ENCODE measurements at places on chromosomes 13 and 19.
A peak's percentile ranks its signal among the peaks of the same experiment; 100 is the strongest.

- peak; percentile 72 for DNase-seq
Observed at GRCh38 chr19:39038098-39038497, 5.7 kb upstream of the FBXO27 start.

- peak; percentile 89 for DNase-seq
Observed at GRCh38 chr19:58182577-58182988, 278 bp upstream of the ZNF274 start.

GRCh38 chr13:100314132-100314910, 225.4 kb downstream of the PCCA start:
- no peak for DNase-seq

DNA sequence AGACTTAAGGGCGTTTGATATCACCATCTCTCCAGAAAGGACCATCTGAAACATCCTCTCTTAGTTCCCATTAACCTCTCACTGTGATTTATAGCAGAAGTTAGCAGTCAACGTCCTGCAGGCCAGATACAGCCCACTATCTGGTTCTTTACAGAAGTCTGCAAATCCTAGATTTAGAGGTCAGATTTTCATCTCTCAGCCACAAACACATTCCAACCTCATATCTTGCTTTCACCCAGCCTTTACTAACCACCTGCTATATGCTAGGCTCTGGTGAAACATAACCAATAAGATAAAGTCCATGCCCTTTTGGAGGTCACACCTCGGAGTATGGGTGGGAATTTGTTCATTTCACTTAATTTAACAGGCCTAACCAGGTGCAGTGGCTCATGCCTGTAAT, 76.8 kb upstream of the CACNA1A start:
- no peak for DNase-seq

GRCh38 chr19:37955986-37956385, 49.0 kb downstream of the SIPA1L3 start:
- DNase-seq: no peak

DNA sequence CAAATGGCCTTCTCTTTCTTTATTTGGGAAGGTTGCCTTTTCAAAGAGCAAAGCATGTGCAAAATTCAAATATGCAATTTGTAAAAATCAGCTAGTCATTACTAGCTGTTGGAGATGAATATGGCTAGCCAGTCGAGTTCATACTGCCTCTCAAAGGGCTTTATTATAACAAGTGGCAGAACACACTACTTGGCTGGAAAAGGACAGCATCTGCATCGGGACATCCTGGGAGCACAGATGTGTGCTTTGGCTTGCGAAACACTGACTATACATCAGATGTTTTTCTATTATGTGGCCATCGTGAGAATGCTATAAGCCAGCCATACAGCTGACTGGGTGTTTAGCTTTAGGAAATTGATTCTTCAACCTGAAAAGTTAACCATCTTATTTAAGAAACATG, 424.2 kb downstream of the KCTD12 start:
- DNase-seq: no peak

DNA sequence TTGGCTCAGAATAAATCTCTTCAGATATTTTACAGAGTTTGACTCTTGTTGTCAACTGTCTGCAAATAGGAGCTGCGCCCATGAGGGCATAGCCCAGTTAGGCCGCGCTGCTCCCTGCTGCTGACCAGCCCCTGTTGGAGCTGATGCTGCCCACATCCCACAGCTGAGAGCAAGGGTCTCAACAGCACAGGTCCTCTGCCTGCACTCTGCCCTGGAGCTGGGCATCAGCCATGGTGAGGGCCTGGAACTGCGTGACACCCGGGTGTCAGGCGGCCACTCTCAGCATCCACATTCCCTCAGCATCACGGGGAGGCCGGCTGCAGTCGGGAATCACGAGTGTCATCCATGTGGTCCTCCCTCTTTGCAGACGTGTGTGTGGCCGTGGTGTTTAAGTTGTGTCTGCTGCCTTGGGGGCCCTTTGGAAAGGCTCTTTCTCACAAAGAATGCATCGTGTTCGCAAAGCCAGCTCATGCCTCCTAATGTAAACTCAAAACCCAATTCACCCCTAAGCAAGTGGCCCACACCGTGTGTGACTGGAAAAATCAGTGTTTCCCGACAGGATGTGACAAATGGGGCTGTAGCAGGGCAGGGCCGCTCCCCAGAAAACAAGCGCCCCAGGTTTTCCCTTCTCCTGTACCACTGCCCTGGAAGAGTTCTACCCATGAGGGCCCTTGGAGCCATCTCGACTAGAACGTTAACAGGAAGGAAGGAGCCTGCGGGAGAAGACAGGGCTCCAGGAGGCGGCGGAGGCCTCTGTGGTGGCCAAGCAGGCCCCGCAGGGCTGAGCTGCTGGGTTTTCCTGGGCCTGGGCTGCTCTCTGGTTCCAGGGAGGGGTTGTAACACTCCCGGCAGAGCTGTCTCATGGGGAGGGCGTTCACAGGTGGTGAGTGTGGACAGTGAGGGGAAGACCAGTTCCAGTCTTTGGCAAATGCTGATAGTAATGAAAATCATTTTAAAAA, 20.3 kb downstream of the ATP11A start:
- no peak for DNase-seq

GRCh38 chr13:72204291-72204690, 337.3 kb upstream of the DACH1 start:
- DNase-seq: peak; percentile 2

DNA sequence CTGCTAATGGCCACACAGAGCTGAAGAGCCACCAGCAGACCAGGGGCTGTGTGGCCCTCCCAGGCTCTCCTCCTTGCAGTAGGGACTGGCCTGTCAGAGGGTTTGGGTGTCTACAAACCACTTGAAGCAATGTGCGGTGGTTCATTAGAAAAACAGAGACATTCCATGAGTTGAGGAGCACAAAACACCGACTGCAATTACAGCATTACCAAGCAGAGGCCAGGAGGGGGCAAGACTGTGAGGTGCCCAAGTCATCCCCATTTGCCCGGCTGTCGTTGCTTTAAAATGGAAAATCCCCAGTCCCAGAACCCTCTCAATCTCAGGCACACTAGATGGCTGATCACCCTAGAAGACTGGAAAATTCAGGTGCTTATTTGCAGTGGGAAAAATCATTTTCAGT, 15.0 kb downstream of the TMTC4 start:
- no peak for DNase-seq

DNA sequence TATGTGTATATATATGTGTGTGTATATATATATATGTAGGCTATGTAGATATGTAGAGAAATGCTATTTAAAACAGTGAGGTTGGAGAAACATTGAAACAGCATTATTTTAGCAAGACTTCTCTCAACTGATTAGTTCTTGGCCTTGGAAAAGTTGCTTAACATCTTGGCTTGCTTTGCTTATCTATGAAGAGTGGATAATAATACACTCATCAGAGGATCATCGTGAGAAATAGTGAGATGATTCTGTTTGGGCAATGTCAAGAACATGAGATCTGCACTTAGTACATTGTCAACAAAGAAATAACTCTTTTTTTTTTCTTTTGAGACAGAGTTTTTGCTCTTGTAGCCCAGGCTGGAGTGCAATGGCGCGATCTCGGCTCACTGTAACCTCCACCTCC, 128.3 kb downstream of the KLF5 start:
- no peak for DNase-seq

DNA sequence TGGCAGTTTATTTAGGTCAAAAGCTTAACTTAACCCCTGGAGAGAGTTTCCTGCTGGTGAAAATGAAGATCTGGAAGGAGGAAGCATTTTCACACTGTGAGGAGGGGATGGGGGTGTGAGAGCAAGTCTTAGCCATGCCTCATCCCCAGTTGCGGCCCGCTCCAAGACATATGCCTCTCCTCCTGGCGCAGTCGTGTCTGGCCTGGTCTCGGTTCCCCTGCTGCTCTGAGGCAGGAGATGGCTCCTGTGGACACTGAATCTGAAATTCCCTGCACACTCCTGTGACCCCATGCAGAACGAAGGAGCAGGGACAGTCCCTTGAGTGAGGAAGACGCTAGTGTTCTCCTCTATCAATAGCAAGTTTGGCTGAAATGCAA, 360 bp upstream of the ZNF69 start:
- DNase-seq: no peak

- DNase-seq: no peak
Observed at GRCh38 chr13:32746474-32746873, 160.2 kb downstream of the PDS5B start.

- DNase-seq: no peak
Observed at GRCh38 chr13:114063545-114064449, 68.6 kb downstream of the RASA3 start.

DNA sequence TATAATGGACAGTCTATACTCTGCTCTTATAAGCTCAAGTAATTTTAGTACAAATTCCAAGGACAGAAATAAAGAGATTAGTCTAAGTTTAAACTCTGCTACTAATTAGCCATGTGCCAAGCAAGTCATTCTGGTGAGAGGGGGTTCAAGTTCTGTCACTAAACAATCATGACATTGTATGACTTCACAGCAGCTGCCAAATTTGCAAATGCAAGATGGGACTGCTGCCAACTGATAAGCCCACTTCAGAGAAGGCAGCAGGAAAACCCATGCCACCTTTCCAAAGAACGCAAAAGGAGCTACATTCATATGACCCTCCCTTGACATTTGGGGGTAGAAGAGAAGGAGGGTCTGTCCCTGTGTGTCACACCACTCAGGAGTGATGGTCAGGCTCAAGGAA, 60.7 kb upstream of the RFXAP start:
- DNase-seq: no peak

- DNase-seq: peak; percentile 22
Observed at GRCh38 chr13:44364345-44365000, 9.2 kb upstream of the SERP2 start.

GRCh38 chr13:43166644-43167457, 143.5 kb downstream of the DNAJC15 start:
- DNase-seq: no peak

- no peak for DNase-seq
Observed at GRCh38 chr13:102452836-102453235, 51.0 kb upstream of the FGF14 start.

- no peak for DNase-seq
Observed at GRCh38 chr19:4596033-4596904, 36.8 kb upstream of the SEMA6B start.

GRCh38 chr13:103156346-103156998, 90.3 kb upstream of the SLC10A2 start:
- DNase-seq: no peak

DNA sequence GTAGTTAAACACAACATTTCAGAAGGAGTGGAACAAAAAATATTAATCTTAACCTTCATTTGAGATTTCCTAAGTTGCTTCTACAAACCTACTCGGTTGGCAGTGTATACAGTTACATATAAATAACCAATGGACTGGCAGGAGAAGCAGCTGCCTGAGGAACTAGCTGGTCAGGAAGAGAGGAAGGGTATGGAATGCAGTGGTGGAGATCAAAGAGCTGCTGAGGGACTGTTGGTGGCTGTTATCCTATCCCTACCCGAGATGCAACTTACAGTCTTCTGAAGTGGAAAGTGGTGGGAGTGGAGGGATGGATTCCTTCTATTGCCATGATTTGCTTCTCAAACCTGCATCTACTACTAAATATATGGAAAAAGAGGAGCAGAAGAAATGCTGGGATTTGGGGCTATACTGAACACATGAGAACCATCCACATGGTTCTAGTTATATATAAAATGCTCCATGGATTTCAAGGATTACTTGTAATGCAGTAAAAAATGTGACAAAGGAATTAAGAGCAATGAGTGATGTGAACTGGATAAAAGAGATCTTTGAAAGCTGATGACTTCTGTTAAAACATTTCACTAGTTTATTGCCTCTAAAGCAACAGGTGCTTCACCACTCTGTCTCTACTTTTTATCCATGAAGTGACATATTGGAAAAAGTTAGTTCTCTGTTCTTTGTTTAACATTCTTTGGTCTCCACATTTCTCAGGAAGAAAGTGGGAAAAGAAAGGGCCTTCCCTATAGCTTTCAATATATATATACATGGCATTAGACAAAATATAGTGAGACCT, 29.9 kb downstream of the MICU2 start:
- no peak for DNase-seq

DNA sequence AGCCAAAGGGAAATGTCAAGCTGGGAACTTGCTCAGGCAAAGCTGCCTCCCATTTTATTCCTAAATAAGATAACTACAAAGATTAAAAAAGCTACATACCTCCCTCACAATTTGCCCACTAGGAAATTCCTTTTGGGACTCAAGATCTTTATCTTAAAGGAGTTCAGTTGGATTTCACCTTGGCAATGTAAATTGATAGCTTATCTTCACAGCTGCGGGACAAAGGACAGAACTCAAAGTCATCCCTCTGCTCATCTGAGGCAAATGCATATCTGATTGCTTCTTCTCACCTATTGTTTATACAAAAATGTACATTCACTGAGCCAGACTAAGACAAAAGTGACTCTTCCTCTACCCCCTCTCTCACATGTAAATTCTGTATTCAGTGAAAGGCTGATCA, 47.8 kb downstream of the FGF14 start:
- no peak for DNase-seq

GRCh38 chr19:53853707-53854106, 14.0 kb upstream of the MYADM start:
- DNase-seq: no peak

- DNase-seq: no peak
Observed at GRCh38 chr13:106352850-106353249, 182.6 kb downstream of the EFNB2 start.

GRCh38 chr19:35427187-35427586, 20.9 kb upstream of the FFAR2 start:
- no peak for DNase-seq

DNA sequence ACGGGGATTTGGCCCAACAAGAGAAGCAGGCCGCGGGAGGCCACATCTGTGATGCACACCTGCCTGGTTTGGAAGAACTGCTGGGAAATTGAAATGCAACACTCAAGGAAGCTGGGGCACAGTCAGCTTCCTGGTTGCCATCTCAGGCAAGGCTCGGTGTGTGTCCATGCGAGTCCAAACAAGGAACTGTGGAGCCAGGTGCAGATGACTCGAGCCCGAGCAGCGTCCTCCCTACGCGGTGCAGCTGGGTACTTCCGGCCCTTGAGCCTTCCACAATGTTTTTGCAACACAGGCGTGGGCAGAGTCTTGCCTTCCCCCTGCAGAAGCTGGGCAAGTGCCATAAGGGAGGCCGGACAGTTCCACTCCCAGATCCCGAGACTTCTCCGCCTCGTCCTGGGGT, 94.6 kb downstream of the CRYL1 start:
- no peak for DNase-seq

- no peak for DNase-seq
Observed at GRCh38 chr19:10670876-10671804, 17.0 kb downstream of the ILF3 start.

GRCh38 chr13:46903748-46904147, 6.9 kb upstream of the HTR2A start:
- DNase-seq: no peak

- no peak for DNase-seq
Observed at GRCh38 chr19:51664131-51664530, 17.5 kb upstream of the SIGLEC14 start.

Measured in HTR-8/SVneo (cell line).